Activated CD4-positive, CD25-positive, alpha-beta regulatory T cell (primary cell): ENCODE measurements at places on chromosomes 16 and 17.

- no peak for DNase-seq
Observed at GRCh38 chr17:18270046-18270931, 9.8 kb downstream of the MIEF2 start.

DNA sequence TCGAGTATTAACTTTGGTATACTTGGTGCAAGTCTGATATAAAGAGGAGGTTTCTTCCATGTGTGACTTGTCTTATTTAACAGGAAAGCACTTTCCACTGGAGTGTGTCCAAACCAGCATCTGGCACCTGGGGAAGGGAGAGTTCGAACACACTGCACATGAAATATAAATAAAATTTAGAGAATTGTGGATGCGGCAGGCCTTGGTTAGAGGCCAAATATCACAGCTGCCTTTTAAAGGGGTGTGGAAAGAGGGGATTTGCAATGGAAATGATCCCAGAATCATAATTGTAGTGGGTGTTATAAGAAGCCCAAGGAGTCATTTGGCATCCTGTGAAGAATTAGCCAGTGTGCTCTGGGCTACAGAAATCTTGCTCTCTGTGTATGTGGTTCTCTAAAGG, 4.3 kb upstream of the NXN start:
- DNase-seq, result no peak

GRCh38 chr16:81774348-81774747, 4.7 kb upstream of the PLCG2 start:
- DNase-seq, result no peak

GRCh38 chr16:27248036-27248435, 20.5 kb downstream of the NSMCE1 start:
- no peak for DNase-seq

- DNase-seq, result no peak
Observed at GRCh38 chr17:56913353-56913866, 439 bp downstream of the TRIM25 start.

- DNase-seq, result no peak
Observed at GRCh38 chr16:21652453-21652852, at the start of gene IGSF6. Gene IGSF6, minus strand, starts transcription at chr16:21652608. Its CDS starts 10 bp downstream, at chr16:21652598.

GRCh38 chr17:41812381-41813151, at the start of gene FKBP10:
Gene FKBP10, plus strand, starts transcription at chr17:41813004. Its CDS starts 31 bp downstream, at chr17:41813035.
- no peak for DNase-seq

GRCh38 chr16:11669380-11670146, 1.3 kb downstream of the SNN start:
- no peak for DNase-seq
